NCI-H1105 (cell line): ENCODE measurements at places on chromosomes 13 and 19.
A peak's percentile ranks its signal among the peaks of the same experiment; 100 is the strongest.

DNA sequence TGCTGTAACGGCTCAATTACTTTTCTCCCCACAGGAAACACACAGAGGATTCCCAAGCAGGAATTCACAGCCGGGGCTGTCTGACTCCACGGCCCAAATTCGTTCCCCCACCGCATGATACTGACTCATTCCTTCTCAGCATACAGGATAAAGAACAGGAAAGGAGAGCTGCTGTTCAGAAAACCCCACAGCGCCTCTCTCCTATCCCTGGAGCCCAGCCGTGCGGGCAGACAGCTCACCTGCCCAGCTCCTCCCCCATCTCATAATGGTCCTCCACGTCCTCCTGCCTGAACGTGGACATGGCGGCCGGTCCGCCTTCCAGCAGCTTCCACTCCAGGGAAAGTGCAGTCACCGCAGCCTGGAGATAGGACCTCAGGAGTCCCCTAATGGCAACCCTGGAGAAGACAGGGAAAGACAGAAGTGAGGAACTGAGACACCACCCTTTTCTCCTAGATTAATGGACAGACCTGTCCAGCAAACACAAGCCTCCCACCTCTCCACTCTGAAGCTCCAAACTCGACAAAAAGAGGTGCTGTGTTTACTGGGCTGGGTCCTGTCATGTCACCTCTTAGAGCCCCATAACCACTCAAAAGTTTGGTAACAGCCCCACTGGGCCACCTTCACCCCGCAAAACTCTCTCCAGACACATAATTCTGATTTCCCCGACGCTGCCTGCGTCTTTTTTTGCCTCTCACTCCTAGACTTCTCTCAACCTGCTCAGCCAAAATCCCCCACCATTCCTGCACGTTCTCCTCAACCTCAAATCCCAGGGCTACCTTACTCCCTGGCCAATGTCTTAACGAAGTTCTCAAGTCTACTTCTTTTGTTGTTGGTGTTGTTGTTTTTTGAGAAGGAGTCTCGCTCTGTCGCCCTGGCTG is 1.2 kb downstream of the DAPK3 start:
- DNase-seq = no peak

- DNase-seq = no peak
These were observed 45.8 kb upstream of the RCBTB2 start for GRCh38 chr13:48578516-48579164.

DNA sequence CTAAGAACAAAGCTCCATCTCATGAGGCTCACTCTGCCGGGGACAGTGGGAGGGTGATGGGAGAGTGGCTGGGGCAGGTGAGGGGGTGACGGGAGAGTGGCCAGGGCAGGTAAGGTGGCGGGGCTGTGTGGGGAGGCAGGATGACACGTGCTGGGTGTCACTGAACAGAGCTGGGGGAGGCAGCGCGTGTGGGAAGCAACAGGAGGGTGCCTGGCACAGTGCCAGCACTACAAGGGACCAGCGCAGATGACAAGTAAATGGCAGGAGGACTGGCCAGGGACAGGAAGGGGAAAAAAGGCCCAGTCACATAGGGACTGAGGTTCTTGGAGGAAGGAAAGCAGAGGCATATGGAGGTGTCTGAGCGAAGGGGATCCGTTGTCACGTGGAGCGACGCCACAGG is 129.9 kb downstream of the RNF17 start:
- DNase-seq = no peak

GRCh38 chr19:48967346-48968178 is 2.5 kb downstream of the FTL start:
- no peak for DNase-seq

DNA sequence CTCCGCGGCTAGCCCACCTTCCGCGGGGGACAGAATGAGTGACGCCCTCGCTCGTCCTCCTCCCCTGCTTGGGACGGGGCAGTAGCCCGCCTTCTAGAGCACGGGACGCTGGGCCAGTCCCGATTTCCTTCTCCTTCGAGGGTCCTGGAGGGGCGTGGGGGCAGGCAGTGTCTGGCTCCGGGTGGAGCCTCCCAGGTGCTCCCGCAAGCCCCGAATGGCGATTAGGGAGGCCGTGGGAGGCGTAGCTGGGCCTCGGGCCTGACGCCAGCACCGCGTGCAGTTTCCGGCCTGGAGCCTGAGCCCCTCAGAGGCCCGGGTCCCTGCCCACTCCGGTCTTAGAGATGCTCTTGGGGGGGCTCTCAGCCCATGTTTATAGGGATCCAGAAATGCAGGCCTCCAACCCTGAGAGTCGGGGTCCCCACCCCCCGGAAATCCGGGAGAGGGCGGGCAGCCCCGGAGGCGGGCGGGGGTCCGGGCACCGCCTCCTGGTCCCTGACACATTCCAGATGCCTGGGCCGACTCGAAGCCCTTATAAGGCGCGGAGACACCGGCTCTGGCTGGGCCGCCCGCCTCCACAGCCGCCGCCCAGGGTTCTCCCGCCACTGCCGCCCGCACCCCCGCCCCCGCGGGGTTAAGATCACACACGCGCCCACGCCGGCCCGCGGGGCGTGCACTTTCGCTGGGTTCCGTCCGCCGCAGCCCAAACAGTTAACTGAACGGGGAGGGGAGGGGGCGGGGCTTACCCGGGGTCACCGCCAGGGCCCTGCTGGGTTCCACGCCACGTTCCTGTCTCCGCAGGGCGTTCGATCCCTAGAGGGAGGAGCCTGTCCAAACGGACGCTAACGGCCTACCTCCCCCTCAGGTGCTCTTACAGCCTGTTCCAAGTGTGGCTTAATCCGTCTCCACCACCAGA is 1.5 kb downstream of the MYADM start:
- peak; percentile 1 for DNase-seq

DNA sequence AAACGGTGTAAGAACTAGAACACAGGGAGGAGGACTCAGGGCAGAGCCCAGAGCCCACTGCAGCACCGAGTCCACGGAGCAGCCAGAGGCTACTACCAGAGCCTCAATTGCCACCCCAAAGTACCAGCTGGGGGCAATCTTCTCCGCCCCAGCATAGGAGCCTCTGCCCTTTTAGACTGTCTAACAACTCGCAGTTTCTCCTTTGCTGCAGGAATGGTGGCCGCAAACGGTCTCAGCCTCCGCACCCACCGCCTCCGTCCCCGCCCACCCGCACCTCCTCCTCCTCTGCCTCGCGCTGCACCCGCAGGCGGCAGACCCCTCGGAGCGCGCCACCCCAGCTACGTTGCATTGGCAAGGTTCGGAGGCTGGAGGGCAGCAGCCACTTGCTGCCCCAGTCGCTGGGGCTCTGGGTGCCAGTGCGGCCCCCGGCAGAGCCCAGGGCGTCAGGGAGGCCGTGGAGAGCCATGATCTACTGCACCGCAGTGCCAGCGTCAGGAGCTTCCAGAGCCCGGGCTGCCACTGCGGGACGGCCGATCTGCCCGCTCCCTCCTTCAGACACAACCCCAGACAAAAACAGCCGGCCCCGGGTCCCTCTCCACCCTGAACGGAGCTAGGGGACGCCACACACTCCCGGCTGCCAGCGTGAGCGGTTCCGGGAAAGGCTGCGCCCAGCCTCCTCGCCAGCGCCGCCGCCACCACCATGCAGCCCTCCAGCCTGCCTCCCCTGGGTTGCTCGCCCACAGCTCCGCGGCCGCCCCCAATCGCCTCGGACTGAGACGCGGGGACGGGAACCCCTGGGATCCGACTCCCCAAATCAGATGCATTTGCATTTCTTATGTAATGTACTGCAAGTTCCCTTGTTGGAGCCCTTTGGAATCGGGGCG is 1.8 kb downstream of the FGF14 start:
- DNase-seq = peak; percentile 31

DNA sequence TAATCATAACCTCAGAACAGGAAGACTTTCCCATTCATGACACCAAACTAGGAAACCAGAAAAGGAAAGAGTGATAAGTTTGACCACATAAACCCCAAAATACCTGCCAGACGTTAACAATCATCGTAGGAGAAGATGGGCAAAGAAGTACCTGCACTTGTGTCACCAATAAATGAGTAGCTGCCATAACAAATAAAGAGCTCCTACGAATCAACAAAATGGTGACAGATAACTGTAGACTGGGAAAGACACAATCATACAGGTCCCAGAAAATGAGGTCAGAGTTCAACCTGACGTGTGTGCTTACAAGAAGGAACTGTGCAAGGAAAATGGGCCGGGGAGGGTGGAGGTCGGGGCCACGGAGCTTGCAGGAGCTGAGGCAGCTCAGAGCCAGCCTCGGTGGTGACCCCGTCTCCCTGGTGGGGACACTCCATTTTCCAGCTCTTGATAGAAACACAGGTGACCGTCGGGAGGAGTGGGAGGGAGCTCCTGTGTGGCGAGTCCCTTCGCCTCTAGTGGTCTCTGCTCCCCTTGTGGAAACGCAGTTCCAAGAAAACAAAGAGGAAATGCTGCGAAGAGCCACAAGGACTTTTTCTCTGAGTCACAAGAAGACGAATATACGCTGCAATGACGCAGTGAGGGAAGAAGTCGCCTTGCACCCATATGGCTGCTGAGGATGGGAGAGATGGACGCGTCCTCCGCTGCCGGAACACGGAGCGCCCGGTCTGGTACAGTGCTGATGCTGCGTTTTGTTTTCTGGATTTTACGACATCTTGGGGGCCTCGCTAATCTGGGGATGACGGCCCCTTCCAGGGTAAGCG is 9.5 kb downstream of the PIP5K1C start:
- DNase-seq = no peak

DNA sequence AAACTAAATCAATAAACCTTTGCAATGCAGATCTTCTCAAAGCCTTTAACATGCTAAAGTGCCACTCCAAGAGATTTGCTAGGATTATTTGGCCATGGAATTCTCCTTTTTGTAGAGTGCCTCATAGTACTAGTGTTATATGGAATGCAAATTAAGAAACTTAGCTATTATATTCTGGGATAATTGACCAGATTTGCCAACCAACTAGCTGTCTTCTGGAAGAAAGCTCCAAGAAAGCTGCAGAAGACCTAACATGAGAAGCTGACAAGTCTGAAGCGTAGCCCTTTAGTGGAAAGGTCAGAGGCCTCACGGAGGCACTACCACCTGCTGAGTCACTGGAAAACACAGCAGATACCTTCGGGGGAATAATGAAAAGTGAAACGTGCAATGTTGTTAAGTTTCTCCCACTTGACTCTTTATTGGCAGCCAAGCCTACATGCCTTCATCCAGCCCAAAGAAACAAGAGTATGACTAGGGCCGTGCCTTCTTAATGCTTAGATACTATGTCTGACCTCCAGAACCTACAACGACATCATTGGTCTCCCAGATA is 29.8 kb upstream of the KATNAL1 start:
- no peak for DNase-seq

GRCh38 chr13:72973234-72973633 is 85.6 kb upstream of the KLF5 start:
- DNase-seq = no peak

- no peak for DNase-seq
These were observed 7.5 kb downstream of the ELAVL1 start for GRCh38 chr19:7997809-7998480.

DNA sequence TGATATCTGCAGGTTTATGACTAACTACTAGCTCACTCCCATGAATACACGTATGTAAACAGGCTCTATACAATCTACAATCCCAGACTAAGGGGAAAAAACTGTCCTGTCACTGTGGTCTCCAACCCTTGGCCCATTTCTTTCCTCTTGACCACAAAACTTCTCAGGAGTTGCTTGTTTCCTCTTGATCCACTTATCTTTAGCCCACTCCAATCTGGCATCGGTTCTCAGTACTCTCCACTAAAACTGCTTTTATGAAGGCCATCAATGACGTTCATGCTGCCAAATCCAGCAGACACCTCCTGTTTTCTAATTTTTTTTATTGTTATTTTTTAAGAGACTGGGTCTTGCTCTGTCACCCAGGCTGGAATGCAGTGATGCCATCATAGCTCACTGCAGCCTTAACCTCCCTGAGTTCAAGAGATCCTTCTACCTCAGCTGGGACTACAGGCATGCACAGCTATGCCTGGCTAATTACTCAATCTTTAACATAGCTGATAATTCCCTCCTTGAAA is 31.9 kb upstream of the USPL1 start:
- DNase-seq = no peak

DNA sequence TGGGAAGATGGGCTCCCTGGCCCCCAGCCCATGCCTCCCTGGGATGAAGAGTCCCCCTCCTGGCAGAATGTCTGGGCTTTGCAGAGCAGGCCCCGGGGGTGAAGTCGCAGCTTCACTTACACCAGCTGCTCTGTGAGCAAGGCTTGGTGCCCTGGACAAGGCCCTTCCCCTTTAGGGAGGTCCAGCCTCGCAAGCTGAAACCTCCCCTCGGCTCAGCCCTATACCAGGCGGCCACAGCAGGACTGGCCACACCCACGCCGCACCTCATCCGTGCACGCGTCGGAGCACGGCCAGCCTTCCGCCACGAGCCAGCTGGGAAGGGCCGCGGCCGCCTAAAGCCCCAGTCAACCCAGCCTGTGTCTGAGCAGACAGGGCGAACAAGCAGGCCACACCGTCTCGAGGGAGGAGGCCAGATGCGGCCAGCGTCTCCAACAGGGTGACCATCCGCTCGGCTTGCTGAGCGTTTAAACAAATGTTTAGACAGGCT is 83.2 kb upstream of the MCF2L start:
- peak; percentile 73 for DNase-seq

DNA sequence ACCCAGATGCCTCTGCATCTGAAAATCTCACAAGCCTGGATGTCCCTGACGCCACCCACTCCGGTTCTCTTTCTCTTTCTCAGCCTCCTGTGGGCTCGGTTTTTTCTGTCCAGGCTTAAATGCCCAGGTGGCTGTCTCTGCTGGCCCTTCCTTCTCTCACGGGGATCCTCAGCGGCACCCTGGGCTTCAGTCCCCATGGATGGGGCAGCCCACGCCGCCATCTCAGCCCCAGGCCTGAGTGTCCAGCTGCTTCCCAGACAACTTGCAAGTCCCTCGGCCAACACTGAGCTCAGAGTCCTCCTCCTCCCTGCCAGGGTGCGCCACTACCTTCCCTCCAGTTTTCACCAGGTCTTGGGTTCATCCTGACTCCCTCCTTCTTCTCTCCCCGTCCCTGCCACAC is 6.4 kb downstream of the FBN3 start:
- DNase-seq = no peak

- peak; percentile 39 for DNase-seq
These were observed 29.1 kb downstream of the NFIX start for GRCh38 chr19:13024126-13024950.

DNA sequence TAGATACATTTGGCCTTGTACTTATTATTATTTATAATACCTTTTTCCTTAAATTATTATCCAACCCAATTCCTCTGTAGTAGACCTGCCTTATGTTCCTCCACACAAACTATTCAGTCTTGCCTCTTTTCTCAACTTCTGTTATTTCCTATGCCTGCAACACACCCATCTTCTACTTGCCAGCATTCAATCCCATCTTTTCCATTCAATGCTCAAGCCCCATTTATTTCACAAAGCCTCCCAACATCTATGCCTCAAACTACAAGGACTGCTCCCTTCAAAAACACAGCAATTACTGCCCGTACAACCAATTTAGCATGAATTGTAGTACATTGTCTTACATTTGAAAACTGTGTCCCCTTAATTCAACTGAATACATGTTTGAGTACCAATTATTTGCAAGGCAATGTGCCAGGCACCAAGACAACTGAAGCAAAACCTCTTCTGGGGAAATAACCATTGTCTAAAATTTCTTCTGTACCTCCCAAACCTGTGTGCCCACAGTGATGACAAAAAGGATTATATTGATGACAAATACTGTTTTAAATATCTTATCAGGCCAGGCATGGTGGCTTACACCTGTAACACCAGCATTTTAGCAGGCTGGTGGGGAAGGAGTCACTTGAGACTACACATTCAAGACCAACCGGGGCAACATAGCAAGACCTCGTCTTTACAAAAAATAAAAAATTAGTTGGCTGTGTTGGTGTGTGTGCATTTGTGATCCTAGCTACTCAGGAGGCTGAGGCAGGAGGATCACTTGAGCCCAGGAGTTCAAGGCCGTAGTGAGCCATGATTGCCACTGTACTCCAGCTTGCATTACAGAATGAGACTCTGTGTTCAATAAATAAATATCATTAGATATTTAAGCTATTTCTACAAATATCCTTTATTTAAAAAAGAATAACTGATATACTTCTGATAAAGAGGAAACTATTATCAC is 35.1 kb downstream of the ELF1 start:
- peak; percentile 31 for DNase-seq
